ENCODE measurements at places on chromosomes 11 and 22. TPM values are rescaled to one million over a fixed set of nuclear protein-coding genes. Genes with fewer than 3 reads are reported as not detected.

GRCh38 chr11:15166204-15166603 is 51.5 kb downstream of the INSC start:
- no peak overlapping the region for H3K27ac ChIP-seq
- no peaks in the 10 kb centered on the region for H3K36me3 ChIP-seq
- no peaks in the 10 kb centered on the region for H3K4me1 ChIP-seq
- H3K27me3 ChIP-seq: peaks cover 7% of the 10 kb centered on the region

DNA sequence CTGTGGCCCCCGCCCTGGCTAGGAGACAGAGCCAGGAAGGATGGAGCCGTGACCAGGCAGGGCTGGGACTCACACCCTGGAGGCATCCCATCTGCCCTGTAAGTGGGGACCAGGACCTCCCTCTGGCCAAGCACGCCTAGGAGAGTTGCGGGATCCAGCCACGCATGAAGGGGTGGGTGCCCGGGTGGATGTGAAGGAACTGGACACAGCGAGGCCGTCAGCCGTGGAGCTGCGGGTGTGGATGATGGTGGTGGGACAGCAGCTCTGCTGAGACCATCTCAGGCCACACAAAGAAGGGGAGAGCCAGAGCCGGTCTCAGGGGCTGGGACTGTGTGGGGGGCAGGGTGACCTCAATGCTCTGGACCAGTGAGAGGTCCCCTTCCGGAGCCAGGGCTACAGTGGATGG is 746.4 kb downstream of the BRD1 start:
- H3K4me1 ChIP-seq: no peaks in the 10 kb centered on the region
- no peaks in the 10 kb centered on the region for H3K36me3 ChIP-seq
- no peaks in the 10 kb centered on the region for H3K27me3 ChIP-seq
- DNase-seq: no peak
- H3K27ac ChIP-seq: no peak overlapping the region

- no peak overlapping the region for H3K27ac ChIP-seq
- H3K4me1 ChIP-seq: no peaks in the 10 kb centered on the region
- DNase-seq: no peak
- H3K27me3 ChIP-seq: no peaks in the 10 kb centered on the region
- no peak overlapping the region for H3K4me3 ChIP-seq
- no peaks in the 10 kb centered on the region for H3K36me3 ChIP-seq
Measured at GRCh38 chr11:62071408-62071807, 52.4 kb upstream of the INCENP start.

DNA sequence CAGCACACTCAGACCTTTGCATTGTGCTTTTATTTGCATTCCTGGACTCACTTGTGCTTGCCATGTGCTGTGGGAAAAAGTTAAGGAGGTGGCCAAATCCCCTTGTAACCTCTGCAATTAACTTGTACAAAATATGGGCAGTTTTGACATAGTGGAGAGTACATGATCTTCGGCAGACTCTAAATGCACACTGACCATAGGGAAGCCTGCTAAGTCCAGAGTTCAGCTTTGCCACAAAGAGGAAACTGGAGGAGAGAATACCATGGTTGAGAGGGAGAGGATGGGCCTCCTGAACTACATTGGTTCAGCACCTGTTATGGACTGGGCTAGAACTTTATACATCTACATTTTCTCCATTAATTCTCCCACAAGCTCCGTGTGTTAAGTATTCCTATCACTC is 37.6 kb upstream of the CEP295 start:
- H3K36me3 ChIP-seq: no peaks in the 10 kb centered on the region
- no peak for DNase-seq
- peaks cover 12% of the 10 kb centered on the region for H3K4me1 ChIP-seq
- no peak overlapping the region for H3K27ac ChIP-seq

GRCh38 chr11:60835534-60835846 is 6.4 kb upstream of the CCDC86 start:
- H3K4me1 ChIP-seq: peaks cover 6% of the 10 kb centered on the region
- H3K36me3 ChIP-seq: no peaks in the 10 kb centered on the region
- no peak overlapping the region for H3K4me3 ChIP-seq
- no peak overlapping the region for H3K27ac ChIP-seq
- H3K27me3 ChIP-seq: peaks cover 34% of the 10 kb centered on the region

DNA sequence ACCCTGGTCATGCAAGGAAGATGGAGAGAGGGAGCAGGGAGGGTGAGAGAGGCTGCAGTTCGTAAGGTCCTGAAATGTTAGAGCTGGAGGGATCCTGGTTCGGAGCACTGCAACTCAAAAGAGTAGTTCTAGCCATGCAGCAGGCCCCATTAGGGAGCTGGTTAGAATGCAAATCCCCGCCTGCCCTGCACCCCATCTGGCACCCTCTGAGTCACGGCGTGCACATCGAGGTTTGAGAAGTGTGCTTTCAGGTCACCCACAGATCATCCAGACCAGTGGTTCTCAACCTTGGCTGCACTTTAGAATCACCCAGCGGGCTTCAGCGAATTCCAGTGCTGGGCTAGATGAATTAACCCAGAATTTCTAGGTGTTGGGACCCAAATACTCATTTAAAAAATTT is 48.2 kb downstream of the ST3GAL4 start:
- no peak for DNase-seq
- no peak overlapping the region for H3K27ac ChIP-seq
- peaks cover 3% of the 10 kb centered on the region for H3K4me1 ChIP-seq

GRCh38 chr11:10539339-10539738 is 1.6 kb downstream of the RNF141 start:
- H3K4me1 ChIP-seq: no peaks in the 10 kb centered on the region
- no peaks in the 10 kb centered on the region for H3K36me3 ChIP-seq

DNA sequence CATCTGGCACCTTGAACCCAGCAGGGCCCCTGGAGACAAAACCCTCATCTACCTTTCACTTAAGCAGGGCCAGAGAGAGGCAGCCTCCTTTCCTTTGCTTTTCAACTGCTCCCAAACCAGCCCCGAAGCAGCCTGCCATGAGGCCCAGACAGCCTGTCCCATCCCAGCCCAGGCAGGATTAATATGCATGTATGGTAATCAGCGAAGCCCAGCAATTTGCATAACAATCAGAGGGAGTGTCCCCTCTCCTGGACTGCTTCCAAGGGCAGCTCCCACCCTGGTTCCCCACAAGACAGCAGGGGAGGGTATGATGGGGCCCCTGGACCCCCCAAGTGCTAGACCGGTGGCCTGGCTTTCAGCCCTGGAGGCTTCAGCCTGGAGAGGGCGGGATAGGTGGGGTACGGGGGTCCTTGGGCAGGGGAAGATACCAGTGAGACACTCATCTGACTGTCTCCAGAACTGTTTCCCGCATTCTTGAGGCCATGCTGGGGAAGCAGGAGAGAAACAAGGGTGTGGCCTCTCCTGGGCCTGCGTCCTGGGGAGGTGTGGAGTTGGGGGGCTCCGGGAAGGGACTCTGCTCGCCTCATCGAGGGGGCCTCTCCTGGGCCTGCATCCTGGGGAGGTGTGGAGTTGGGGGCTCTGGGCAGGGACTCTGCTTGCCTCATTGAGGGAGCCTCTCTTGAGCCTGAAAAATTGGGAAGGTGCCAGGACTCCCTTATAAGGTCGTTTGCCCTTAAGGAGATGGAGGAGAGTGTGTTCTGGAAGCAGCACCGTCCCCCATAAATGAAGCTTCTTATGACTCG is 93.2 kb upstream of the PRR5 start:
- peak; percentile 74 for DNase-seq
- no peaks in the 10 kb centered on the region for H3K4me1 ChIP-seq

DNA sequence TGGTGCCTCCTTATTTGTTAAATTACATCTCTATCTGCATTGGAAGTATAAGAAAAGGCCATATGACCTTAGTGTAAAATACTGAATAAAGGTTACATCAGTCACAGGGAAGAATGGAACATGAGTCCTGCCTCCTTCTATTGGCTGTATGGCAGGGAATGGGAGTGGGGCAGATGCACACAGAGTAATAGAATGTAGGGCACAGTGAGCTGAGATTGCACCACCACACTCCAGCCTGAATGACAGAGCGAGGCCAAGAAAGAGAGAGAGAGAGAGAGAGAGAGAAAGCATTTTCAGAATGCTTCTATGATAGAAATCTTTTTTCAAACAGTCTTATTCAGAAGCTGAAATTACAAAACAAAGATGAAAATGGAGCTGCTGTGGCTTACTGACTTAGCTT is 58.8 kb downstream of the SLN start:
- H3K27me3 ChIP-seq: no peaks in the 10 kb centered on the region
- H3K4me3 ChIP-seq: no peak overlapping the region
- H3K4me1 ChIP-seq: no peaks in the 10 kb centered on the region
- H3K27ac ChIP-seq: no peak overlapping the region

GRCh38 chr11:125412177-125412496 is 83.9 kb downstream of the FEZ1 start:
- DNase-seq: no peak
- H3K27ac ChIP-seq: no peak overlapping the region
- no peak overlapping the region for H3K4me3 ChIP-seq
- H3K36me3 ChIP-seq: no peaks in the 10 kb centered on the region
- no peaks in the 10 kb centered on the region for H3K4me1 ChIP-seq
- H3K27me3 ChIP-seq: peaks cover 70% of the 10 kb centered on the region

- no peak for DNase-seq
- no peak overlapping the region for H3K27ac ChIP-seq
Measured at GRCh38 chr11:13104619-13105236, 95.6 kb downstream of the RASSF10 start.

GRCh38 chr22:31737932-31738331 is 12.0 kb downstream of the PRR14L start:
- no peak overlapping the region for H3K4me3 ChIP-seq
- H3K27ac ChIP-seq: no peak overlapping the region
- no peak for DNase-seq
- H3K36me3 ChIP-seq: peaks cover 60% of the 10 kb centered on the region
- H3K27me3 ChIP-seq: no peaks in the 10 kb centered on the region

DNA sequence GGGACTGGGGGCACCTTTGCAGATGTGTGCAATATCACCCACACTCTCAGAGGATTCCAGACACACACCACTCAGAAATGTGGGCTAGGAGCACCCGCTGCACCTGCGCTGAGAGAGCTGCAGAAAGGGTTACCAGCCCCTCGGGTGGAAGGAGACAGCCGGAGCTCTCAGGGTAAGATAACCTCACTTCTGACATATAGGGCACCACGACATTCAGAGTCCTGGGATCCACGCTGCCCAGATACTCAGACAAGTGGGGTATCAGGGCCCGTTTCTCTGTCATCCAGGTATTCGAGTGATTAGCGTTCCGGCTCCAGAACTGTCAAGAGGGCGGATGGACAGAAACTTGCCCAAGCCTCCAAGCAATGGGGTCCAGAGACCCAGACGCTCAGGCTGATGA is 6.2 kb upstream of the SYT8 start:
- H3K27ac ChIP-seq: no peak overlapping the region
- H3K4me3 ChIP-seq: no peak overlapping the region
- H3K4me1 ChIP-seq: no peaks in the 10 kb centered on the region
- no peak for DNase-seq
- H3K27me3 ChIP-seq: peaks cover 41% of the 10 kb centered on the region

DNA sequence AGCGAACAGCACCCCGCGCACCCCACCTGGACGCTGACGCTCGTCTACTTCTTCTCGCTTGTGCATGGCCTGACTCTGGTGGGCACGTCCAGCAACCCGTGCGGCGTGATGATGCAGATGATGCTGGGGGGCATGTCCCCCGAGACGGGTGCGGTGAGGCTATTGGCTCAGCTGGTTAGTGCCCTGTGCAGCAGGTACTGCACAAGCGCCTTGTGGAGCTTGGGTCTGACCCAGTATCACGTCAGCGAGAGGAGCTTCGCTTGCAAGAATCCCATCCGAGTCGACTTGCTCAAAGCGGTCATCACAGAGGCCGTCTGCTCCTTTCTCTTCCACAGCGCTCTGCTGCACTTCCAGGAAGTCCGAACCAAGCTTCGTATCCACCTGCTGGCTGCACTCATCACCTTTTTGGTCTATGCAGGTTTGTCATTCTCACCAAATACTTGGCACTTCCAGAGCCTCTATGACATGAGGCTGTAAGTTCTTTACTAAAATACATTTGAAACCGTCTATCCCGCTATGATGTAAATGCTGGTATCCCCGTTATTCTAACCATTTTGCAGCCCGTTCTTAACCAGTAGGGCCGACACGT is 535 bp downstream of the AQP11 start:
- H3K27me3 ChIP-seq: no peaks in the 10 kb centered on the region
- no peaks in the 10 kb centered on the region for H3K4me1 ChIP-seq
- H3K4me3 ChIP-seq: peak overlapping the region; percentile 89
- no peak overlapping the region for H3K27ac ChIP-seq

- H3K4me3 ChIP-seq: no peak overlapping the region
- no peaks in the 10 kb centered on the region for H3K27me3 ChIP-seq
- no peaks in the 10 kb centered on the region for H3K4me1 ChIP-seq
- peak; percentile 73 for DNase-seq
Measured at GRCh38 chr11:7278314-7278917, 26.7 kb downstream of the SYT9 start.

GRCh38 chr22:29150701-29151100 is 55.0 kb upstream of the EMID1 start:
- peak; percentile 23 for DNase-seq
- H3K27ac ChIP-seq: no peak overlapping the region
- H3K36me3 ChIP-seq: no peaks in the 10 kb centered on the region
- H3K4me1 ChIP-seq: peaks cover 13% of the 10 kb centered on the region

DNA sequence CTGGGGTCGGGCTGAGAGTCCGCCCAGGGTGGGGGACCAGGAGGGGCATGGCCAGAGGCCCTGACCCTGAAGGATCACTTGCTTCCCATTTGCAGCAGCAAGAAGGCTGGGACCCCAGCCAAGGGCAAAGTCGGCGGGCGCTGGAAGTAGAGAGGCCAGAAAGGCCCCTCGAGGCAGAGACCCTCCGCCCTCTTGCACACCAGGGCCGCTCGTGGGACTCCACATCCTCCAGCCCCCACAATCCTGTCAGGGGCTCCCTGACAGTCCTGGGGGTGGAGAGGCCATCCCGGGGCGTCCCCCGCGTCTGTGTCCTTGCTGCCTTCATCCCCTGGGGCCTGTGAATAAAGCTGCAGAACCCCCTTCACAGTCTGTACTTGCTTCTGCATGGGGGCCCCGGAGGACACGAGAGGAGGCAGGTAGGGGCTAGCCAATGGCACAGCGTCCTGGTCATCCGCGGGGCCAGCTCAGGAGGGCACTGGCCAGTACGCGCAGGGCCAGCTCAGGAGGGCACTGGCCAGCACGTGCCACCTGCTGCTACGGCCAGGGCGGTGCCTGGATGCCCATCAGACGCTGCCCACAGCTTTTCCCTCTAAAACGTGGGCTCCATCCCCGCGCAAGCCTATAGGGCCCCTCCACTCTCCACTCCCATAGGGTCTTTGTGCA is 8.7 kb upstream of the MRPL23 start:
- no peaks in the 10 kb centered on the region for H3K4me1 ChIP-seq
- H3K36me3 ChIP-seq: no peaks in the 10 kb centered on the region
- DNase-seq: no peak
- H3K4me3 ChIP-seq: no peak overlapping the region

ELF5 gene
- not detected for total RNA-seq

MDK gene
- 1,502 TPM for total RNA-seq

SOX6 gene
- total RNA-seq: 0.73 TPM

KIF18A gene
- 16.4 TPM for total RNA-seq

C22orf31 gene
- total RNA-seq: not detected

TUB gene
- total RNA-seq: 15.8 TPM

DRICH1 gene
- 0.25 TPM for total RNA-seq

P4HA3 gene
- total RNA-seq: not detected

RIBC2 gene
- total RNA-seq: 10.6 TPM

OR51B6 gene
- total RNA-seq: not detected

CASP1 gene
- not detected for total RNA-seq

ZC3H12C gene
- total RNA-seq: 4.1 TPM

TMEM45B gene
- not detected for total RNA-seq
